ENCODE measurements at places on chromosomes 16 and 17. TPM values are rescaled to one million over a fixed set of nuclear protein-coding genes. Genes with fewer than 3 reads are reported as not detected.

GRCh38 chr16:68360956-68361355 lies 50.1 kb downstream of the PRMT7 start:
- no peaks in the 10 kb centered on the region for H3K4me1 ChIP-seq
- no peaks in the 10 kb centered on the region for H3K36me3 ChIP-seq
- H3K4me3 ChIP-seq = no peak overlapping the region

DNA sequence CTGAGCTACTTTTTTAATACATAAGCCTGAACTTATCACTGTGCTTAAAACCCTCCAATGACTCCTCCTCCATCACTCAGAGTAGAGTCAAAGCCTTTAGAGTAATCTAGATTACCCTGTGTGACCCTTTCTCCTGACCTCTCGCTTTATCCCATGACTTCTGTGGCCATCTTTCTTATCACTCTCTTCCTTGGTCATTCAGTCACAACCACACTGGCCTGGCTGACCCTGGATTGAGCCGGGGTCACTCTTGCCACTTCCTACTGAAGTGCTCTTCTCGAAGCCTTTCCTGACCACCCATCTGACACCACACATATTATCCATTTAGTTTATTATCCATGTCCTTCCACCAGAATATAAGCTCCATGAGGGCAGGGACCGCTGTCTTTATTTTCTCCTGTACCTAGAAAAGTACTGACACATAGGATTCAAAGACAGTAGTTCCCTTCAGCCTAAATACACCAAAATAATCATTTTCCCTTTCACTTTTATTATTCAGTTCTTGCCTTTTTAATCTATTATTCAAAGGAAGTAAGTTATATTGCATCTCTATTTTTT lies 28.0 kb upstream of the ABCA9 start:
- H3K4me3 ChIP-seq = no peak overlapping the region
- no peaks in the 10 kb centered on the region for H3K36me3 ChIP-seq
- no peak for DNase-seq
- no peaks in the 10 kb centered on the region for H3K4me1 ChIP-seq

DNA sequence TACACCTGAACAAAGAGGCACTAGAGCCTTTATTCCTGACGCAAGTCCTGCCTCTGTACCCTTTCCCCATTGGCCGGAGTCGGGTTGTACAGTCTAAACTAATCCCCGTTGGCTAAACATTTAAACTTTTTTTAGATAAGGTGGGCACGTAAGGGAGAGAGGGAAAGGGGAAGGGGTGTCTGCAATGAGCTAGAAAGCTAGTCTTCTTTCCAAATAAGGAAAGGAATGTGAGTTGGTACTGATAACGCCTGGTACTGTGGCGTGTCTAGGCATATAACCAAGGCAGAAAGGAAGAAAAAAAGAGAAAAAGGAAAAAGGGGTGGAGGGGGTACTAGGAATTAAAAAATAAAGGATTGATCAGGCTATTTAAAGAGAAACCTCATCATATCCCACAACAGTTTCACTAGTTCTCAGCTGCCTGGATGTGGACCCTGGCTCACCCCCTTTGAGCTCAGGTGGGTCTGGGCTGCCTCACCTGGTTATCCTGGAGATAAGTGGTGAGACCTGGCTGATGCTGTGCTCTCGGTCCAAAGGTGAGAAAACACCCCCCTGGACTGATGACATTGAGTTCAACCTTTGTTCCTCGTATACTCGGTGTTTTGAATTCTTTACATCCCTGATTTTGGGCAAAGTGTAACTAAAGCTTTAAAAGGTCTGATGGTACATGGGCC lies 90.9 kb upstream of the EEF2KMT start:
- DNase-seq = no peak
- H3K27ac ChIP-seq = no peak overlapping the region
- no peaks in the 10 kb centered on the region for H3K4me1 ChIP-seq
- no peak overlapping the region for H3K4me3 ChIP-seq
- H3K27me3 ChIP-seq = no peaks in the 10 kb centered on the region

DNA sequence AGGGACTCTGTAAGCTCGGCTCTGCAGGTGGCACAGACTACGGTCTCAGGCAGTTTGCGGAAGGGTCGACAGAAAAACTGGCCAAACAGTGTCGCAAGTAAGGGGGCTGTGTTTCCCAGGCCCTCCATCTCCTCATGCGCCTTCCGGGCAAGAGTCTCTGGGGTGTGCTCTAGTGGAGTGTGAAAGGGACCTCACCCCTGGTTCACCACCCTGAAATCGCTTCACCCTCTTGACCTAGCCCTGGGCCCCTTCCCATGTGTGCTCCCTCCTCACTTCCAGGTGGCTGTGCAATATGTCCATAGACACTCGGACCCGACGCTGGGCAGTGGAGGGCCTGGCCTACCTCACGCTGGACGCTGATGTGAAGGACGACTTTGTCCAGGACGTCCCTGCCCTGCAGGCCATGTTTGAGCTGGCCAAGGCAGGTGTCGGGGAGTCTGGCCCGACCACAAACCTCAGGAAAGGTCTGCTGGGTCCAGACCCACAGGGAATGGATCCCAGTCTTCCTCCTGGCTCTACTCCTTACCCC lies 22.3 kb downstream of the UNC45B start:
- no peaks in the 10 kb centered on the region for H3K27me3 ChIP-seq
- H3K36me3 ChIP-seq = no peaks in the 10 kb centered on the region
- H3K4me3 ChIP-seq = no peak overlapping the region
- H3K27ac ChIP-seq = no peak overlapping the region
- no peak for DNase-seq

Gene TAT
- total RNA-seq = 0.07 TPM

Gene C16orf54
- not detected for total RNA-seq

DNA sequence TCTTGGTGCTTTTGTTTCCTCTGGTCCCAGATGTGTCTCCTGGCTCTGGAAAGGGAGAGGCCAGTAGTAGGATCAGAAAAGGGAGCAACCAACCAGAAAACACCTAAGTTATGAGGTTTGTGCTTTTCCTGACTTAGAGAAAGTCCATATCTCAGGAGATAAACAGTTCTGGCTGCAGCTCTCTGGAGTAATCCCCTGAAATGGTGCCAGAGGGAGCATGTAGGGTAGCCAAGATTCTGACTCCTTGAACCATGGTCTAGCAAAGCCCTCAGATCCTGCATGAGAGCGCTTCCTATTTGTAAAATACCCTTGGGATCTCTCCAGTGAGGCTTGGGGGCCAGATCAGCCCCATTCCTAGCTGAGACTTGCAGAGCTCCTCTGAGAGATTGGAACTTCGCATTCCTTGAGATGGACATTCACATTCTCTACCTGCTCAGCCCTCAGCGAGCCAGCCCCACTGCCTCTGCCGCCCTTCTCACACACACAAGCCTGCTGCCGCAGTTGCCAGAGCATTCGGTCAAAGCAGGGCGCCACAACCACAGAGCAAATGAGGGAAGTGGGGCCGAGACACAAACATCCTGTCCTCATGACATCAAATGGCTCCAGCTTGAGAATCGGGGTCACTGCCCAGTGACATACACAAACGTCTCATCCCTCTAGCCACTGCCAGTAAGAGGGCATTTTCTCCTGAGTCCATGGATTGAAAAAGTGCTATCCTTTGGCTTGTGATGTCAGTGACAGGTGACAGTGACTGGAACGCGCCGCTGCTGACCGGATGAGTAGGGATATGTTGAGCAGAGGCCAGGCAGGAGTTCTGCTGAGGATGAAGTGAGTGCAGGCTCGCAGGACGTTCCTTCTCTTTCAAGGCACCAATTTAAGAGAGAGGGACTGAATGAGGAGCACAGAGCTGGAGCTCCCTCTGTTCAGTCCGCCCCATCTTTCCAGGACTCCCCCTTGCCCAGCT lies 5.0 kb downstream of the ABHD15 start:
- no peaks in the 10 kb centered on the region for H3K27me3 ChIP-seq
- no peaks in the 10 kb centered on the region for H3K4me1 ChIP-seq
- DNase-seq = no peak
- H3K36me3 ChIP-seq = no peaks in the 10 kb centered on the region
- no peak overlapping the region for H3K4me3 ChIP-seq

Gene WSB1
- 421 TPM for total RNA-seq

Gene PLLP
- total RNA-seq = 6.2 TPM

Measured in uterus (tissue), 4 donors.